ENCODE measurements at places on chromosomes 12 and 14. TPM values are rescaled to one million over a fixed set of nuclear protein-coding genes. Genes with fewer than 3 reads are reported as not detected.

SLC6A13 gene
- not detected for total RNA-seq

LMO3 gene
- not detected for total RNA-seq

C14orf180 gene
- not detected for total RNA-seq

RIN3 gene
- total RNA-seq: 0.55 TPM
